Prostate gland (tissue), 2 donors: ENCODE measurements at places on chromosomes 6 and 20. TPM values are rescaled to one million over a fixed set of nuclear protein-coding genes. Genes with fewer than 3 reads are reported as not detected.

FAM229B gene
- 32.2 TPM for total RNA-seq

- H3K27ac ChIP-seq = no peak overlapping the region
- H3K4me3 ChIP-seq = no peak overlapping the region
- no peak for DNase-seq
- no peaks in the 10 kb centered on the region for H3K27me3 ChIP-seq
- no peaks in the 10 kb centered on the region for H3K4me1 ChIP-seq
These were observed 347.9 kb downstream of the RFPL4B start for GRCh38 chr6:112695001-112695400.

DNA sequence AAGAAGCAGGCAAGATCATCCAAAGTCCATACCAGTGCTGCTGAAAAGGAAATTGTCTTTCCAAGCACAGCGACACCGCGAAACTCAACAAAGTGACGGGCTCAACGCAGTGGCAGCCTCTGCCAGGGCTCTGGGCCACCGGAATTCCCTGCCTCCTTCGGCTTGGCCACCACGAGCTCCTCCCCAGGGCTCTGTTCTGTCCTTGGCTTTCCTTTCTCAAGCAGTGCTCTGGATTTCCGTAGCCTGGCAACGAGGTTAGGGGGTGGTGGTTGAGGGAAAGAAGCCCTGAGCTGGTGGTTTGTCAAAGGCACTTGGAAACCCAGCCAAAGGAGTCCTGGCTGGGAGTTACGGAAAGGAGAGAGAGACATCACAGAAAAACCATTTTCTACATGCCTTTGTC is 31.2 kb downstream of the PRR18 start:
- H3K36me3 ChIP-seq = no peaks in the 10 kb centered on the region
- H3K4me1 ChIP-seq = no peaks in the 10 kb centered on the region
- H3K4me3 ChIP-seq = no peak overlapping the region
- H3K27me3 ChIP-seq = no peaks in the 10 kb centered on the region
- no peak for DNase-seq

ULBP1 gene
- not detected for total RNA-seq

SMLR1 gene
- 0.28 TPM for total RNA-seq

DNA sequence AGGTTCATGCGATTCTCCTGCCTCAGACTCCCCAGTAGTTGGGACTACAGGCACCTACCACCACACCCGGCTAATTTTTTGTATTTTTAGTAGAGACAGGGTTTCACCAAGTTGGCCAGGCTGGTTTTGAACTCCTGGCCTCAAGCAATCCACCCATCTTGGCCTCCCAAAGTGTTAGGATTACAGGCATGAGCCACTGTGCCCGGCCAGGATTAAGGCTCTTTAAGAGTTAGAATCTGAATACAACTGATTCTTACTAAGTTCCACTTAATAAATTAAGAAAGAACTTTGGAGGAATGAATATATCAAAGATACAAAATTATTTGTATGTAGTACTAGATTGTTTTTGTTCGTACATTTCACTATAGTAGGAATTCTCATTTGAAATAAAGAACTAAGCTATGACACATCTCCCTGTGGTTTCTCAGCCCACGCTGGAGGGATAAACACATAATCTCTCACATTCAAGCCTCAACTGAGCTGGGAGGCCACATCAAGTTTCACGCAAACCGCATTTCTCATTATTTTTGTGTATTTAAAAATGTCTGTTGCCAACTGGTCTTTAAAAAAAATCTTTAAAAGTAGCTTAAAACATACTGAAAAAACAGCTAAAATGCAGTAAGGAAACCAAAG is 34.2 kb downstream of the DTNBP1 start:
- H3K4me3 ChIP-seq = no peak overlapping the region
- no peaks in the 10 kb centered on the region for H3K36me3 ChIP-seq
- DNase-seq = no peak
- no peaks in the 10 kb centered on the region for H3K4me1 ChIP-seq
- H3K27me3 ChIP-seq = no peaks in the 10 kb centered on the region

GRCh38 chr6:106216527-106216926 is 109.0 kb downstream of the ATG5 start:
- DNase-seq = no peak
- no peaks in the 10 kb centered on the region for H3K36me3 ChIP-seq
- no peaks in the 10 kb centered on the region for H3K27me3 ChIP-seq
- H3K4me1 ChIP-seq = no peaks in the 10 kb centered on the region

SLC17A1 gene
- total RNA-seq = not detected

- H3K27ac ChIP-seq = peak overlapping the region; percentile 60
- H3K27me3 ChIP-seq = no peaks in the 10 kb centered on the region
- DNase-seq = peak; percentile 65
- H3K4me1 ChIP-seq = no peaks in the 10 kb centered on the region
These were observed 10.3 kb upstream of the TULP1 start for GRCh38 chr6:35522660-35523658.

DNA sequence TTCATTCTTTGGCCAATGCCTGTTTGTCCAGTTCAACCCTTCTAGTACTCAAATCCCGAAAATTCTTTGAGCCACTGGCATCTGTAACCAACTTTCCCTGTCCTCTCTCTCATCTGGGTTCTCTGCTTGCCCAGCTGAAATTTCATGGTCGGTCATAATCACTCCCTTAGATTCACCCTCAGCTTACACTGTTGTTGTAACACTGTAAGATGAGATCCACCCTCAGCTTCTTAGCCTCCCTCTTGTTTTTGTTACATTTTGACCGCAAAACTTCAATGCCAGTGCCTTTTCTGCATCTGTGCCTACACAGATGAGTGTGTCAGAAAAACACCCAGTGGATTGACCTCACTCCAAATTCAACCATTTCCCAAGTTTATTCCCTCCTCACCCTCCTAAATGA is 291.1 kb upstream of the AGPAT4 start:
- H3K4me3 ChIP-seq = no peak overlapping the region
- H3K4me1 ChIP-seq = no peaks in the 10 kb centered on the region
- no peak for DNase-seq
- no peaks in the 10 kb centered on the region for H3K27me3 ChIP-seq
- no peak overlapping the region for H3K27ac ChIP-seq

DNA sequence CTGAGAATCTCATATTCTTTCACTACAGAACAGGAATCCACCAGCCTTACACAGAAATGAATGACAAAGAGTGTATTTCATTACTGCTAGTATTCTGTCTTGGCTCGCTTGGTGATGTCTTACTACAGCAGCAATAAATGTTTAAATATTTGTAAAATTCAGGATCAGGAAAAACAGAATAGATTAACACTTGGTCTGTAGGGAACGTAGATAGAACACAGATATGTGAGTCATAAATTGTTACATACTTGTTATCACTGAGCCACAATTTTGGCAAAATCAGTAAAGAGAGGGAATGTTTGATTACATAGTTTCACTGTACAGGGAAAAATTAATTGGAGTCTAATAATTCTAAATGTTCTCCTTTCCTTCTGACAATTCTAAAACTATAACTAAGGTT is 11.0 kb downstream of the SHPRH start:
- H3K27me3 ChIP-seq = no peaks in the 10 kb centered on the region
- DNase-seq = no peak
- H3K4me1 ChIP-seq = no peaks in the 10 kb centered on the region
- no peaks in the 10 kb centered on the region for H3K36me3 ChIP-seq
- H3K27ac ChIP-seq = no peak overlapping the region
- no peak overlapping the region for H3K4me3 ChIP-seq

RNF39 gene
- total RNA-seq = 9.0 TPM

JPH2 gene
- total RNA-seq = 31.1 TPM

GRCh38 chr20:5402903-5403531 is 86.3 kb upstream of the PROKR2 start:
- H3K27me3 ChIP-seq = no peaks in the 10 kb centered on the region
- H3K36me3 ChIP-seq = no peaks in the 10 kb centered on the region
- H3K4me1 ChIP-seq = no peaks in the 10 kb centered on the region
- no peak overlapping the region for H3K4me3 ChIP-seq
- H3K27ac ChIP-seq = no peak overlapping the region

SLC4A11 gene
- total RNA-seq = 9.2 TPM

C20orf202 gene
- total RNA-seq = not detected

- H3K36me3 ChIP-seq = no peaks in the 10 kb centered on the region
- H3K4me1 ChIP-seq = no peaks in the 10 kb centered on the region
- H3K27ac ChIP-seq = no peak overlapping the region
- H3K4me3 ChIP-seq = no peak overlapping the region
- DNase-seq = no peak
These were observed 186.7 kb downstream of the GJA10 start for GRCh38 chr6:90080876-90081481.

OPRM1 gene
- total RNA-seq = not detected

DNA sequence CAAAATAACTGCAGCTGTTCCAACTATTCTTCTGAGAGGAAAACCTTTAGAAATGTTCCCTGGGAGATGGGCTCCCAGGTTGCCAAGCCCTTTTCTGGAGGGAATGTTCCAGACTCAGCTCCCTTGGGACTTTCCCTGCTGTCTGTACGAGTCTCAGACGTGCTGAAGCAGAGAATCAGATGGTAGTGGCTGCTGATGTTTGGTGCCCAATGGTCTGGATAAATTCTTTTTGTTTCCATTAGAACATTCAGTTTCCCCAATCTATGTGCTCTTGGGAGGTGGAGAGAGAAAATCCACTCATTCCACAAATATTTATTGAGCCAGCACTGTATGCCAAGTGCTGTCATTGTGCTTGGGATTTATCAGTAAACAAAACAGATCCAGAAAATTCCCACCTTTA is 40.0 kb downstream of the SNHG17 start:
- DNase-seq = no peak
- no peaks in the 10 kb centered on the region for H3K4me1 ChIP-seq
- H3K27ac ChIP-seq = no peak overlapping the region
- no peak overlapping the region for H3K4me3 ChIP-seq
- H3K36me3 ChIP-seq = no peaks in the 10 kb centered on the region
- no peaks in the 10 kb centered on the region for H3K27me3 ChIP-seq

- no peaks in the 10 kb centered on the region for H3K4me1 ChIP-seq
- no peaks in the 10 kb centered on the region for H3K27me3 ChIP-seq
- H3K36me3 ChIP-seq = no peaks in the 10 kb centered on the region
These were observed 519.9 kb downstream of the MAFB start for GRCh38 chr20:40168981-40169620.

- H3K4me3 ChIP-seq = no peak overlapping the region
- DNase-seq = no peak
- H3K27me3 ChIP-seq = no peaks in the 10 kb centered on the region
- H3K36me3 ChIP-seq = no peaks in the 10 kb centered on the region
- H3K27ac ChIP-seq = no peak overlapping the region
These were observed 41.4 kb upstream of the ARHGAP18 start for GRCh38 chr6:129751384-129751783.

DYNLT2 gene
- 2.2 TPM for total RNA-seq

ARMH2 gene
- total RNA-seq = not detected

DNA sequence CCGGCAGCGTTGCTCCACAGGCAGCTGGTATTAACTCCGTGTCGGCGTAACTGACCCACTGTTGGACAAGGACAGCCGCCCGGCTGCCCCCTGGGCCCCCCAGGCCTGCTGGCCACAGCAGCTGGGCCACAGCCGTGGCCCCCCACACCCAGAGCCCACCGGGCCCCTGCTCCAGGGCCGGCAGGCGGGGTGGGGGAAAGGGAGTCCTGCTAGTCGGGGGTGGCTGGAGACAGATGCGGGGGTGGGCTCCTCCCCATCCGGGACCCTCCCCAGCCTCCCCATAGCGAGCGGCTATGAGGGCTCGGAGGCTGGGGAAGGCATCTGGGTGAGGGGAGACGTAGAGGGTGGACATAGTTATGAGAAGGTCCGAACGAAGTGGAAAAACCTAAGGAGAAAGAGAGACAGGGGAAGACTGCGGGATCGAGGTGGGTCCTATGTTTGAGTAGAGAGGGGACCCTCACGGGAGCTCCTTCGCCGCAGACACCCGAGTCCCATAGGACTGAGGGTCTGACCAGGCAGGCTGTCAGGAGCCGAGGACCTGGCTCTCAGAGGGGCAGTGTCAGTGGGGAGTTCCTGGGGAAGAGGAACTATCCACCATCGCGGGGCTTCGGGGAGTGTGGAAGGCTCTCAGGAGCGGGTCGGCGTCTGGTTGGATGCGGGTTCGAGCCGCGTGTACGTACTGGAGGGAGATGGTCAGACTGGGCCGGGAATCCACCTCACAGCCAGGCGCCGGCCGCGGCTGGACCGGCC is 511 bp downstream of the VARS1 start:
- peak overlapping the region; percentile 97 for H3K27ac ChIP-seq
- H3K4me1 ChIP-seq = peaks cover 3% of the 10 kb centered on the region
- H3K27me3 ChIP-seq = no peaks in the 10 kb centered on the region
- H3K36me3 ChIP-seq = no peaks in the 10 kb centered on the region
- DNase-seq = peak; percentile 24

DNA sequence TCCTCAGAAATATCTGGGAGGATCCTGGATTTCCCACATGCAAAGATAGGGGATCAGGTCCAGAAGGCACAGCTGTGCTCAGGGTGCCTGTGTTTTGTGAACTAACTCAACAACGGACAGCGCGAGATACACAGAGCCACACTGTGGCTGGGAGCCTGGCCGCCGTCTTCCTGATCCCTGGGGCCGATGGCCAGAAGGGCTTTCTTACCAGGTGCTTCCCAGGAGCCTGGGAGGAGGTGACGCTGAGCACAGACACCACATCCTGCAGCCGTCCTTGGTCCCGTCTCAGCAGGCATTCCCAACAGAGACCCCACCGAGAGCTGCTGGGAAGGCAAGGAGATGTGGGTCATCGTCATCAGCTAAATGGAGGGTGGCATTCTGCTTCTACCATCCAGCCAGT is 144.6 kb upstream of the AFDN start:
- no peak for DNase-seq
- no peak overlapping the region for H3K27ac ChIP-seq
- no peaks in the 10 kb centered on the region for H3K36me3 ChIP-seq
- no peaks in the 10 kb centered on the region for H3K27me3 ChIP-seq
- H3K4me3 ChIP-seq = no peak overlapping the region
- no peaks in the 10 kb centered on the region for H3K4me1 ChIP-seq

LY6G6C gene
- total RNA-seq = not detected

DNA sequence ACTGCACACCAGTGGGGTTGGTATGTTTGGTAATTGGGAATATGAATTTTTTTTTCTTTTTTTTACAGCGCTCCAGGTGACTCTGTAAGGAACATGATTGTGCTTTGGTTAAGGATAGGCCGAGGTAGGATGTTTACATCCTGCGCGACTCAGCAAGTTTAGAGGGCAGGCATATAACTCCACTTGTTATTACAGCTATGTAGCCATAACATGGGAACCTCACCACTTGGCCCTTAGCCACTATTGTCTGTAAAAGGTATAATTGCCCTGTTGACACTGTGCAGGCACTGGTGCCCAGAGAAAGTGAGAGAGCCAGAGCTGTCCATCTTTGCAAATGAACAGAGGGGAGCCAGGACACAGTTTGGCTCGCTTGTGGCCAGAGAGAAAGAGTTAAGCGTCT is 172.9 kb downstream of the MCHR2 start:
- H3K4me1 ChIP-seq = no peaks in the 10 kb centered on the region
- H3K36me3 ChIP-seq = no peaks in the 10 kb centered on the region
- no peak overlapping the region for H3K4me3 ChIP-seq
- DNase-seq = no peak
- no peak overlapping the region for H3K27ac ChIP-seq
- H3K27me3 ChIP-seq = no peaks in the 10 kb centered on the region
